Head of caudate nucleus (tissue), 42 donors: ENCODE measurements at places on chromosomes 5 and 9.

DNA sequence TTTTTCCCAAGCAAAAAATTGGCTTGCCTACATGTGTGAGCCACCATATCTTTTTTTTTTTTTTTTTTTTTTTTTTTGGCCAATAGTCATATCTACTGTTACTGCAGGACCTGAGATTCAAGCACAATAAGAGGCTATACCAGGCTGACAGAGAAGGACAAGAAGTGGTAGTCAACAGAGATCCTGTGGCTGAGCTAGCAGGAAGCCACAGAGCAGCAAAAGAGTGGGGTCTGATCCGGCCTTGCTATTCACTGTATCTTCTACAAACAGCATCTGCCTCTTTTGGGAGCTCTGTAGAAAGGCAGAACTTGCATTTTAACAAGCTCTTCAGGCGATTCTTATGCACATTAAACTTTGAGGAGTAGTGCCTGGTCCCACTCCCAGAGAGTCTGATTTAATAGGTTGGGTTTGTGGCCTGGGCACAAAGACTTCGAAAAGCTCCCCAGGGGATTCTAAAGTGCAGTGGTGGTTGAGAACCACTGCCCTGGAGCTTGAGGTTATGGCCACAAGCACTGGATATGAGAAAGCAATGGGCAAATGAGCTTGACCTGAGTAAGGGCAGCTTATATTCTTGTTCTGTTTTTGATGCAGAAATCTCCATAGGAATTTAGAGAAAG lies 162.8 kb downstream of the PIK3R1 start:
- DNase-seq: no peak

DNA sequence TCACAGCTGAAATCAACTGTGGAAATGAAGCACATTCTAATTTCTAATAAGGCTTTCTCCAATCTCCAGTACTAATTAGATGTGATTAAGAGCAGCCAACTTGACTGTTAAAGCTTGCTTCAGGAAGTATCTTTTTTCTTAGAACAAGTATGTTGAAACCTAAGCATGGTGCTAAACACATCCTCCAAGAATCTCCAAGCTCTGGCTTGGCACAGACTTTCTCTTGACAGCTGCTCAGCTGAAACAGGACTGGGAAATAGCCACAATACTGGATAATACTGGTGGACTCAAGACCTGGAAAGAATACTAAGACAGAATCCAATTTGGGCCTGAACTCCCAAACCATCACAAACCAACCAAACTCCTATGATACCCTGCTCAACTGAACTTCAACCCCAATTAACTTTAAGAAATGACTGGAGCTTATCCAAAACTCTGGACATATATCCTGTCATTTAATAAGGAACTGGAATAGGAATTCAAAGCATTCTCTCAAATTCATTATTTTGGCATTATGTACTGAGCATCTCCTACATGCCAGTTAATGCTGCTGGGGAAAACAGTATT lies 16.2 kb downstream of the PRKAA1 start:
- no peak for DNase-seq

DNA sequence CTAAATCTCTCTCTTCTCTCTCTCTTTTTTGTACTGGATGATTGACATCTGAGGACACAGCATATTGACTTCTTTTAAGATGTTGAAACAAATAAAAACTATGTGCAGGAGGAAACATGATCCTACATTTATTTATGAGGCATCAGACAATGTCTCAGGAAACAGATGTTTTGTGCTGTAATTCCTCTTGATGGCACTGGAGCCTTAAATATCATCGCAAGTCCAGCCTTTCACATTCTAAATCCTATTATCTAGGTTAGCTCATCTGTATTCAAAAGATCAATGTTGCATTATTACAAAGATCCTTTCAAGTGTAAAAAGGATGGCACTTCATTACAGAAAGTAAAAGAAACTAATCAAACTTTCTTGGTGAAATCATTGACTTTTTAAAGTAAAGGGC lies 63.9 kb downstream of the MAT2B start:
- no peak for DNase-seq

- no peak for DNase-seq
These were observed 83.9 kb downstream of the NR2F1-AS1 start for GRCh38 chr5:93497096-93497495.

- no peak for DNase-seq
These were observed 154.3 kb downstream of the ROR2 start for GRCh38 chr9:91795598-91796241.

- peak; percentile 37 for DNase-seq
These were observed 149.6 kb downstream of the ASTN2 start for GRCh38 chr9:117265253-117265652.

DNA sequence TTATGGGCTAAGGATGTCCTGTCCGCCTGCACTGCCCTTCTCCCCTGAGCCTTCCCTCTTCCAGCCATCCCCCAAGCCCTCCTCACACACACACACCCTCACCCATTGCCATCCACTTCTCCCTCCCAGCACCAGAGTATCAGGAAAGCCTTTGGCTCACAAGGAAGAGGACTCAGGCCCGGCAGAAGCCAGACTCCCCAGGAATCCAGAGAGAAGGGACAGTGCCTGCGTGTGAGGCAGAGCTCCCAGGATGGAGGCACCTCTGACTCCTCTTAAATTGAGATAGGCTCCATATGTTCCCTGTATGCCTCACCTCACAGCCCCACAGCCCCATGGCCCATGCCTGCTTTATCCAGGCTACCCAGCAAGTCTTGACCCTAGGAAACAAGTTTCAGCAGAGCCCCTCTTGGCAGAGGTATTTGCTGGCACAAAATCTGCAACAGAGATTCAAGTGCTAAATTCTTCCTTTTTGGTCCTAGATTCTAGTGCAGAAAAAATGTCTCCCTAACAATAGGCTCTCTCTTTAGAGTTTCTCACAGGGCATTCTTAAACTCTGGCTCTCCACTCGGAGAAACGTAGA lies 761 bp downstream of the IL17B start:
- DNase-seq: no peak

DNA sequence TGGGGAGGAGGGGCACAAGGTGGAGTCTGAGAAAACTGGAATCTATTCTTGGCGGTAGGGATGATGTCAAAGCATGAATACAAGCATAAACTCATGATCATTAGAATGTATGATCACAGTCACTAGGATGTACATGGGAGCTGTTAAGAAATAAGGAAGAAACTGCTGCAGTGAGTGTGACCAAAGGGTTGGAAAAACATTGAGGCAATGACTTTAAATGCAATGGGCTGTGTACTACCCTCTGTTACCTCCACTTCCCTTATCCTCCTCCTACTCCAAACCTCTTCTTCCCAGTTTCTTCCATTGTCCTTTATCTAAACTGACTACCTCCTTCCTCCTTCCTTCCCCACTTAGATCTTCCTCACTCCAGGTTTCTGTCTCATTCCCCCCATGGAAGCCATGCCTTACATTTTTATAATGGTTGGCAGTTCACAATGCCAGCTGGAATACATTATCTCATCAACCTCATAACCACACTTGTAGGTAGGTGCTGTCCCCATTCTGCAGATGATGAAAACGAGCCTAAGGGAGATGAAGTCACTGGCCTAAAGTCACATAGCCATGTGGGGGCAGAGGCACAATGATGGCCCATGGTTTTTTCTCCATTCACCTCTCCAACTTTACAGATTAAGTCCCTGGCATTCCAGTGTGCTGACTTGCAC lies 21.9 kb upstream of the TNFSF15 start:
- DNase-seq: no peak

DNA sequence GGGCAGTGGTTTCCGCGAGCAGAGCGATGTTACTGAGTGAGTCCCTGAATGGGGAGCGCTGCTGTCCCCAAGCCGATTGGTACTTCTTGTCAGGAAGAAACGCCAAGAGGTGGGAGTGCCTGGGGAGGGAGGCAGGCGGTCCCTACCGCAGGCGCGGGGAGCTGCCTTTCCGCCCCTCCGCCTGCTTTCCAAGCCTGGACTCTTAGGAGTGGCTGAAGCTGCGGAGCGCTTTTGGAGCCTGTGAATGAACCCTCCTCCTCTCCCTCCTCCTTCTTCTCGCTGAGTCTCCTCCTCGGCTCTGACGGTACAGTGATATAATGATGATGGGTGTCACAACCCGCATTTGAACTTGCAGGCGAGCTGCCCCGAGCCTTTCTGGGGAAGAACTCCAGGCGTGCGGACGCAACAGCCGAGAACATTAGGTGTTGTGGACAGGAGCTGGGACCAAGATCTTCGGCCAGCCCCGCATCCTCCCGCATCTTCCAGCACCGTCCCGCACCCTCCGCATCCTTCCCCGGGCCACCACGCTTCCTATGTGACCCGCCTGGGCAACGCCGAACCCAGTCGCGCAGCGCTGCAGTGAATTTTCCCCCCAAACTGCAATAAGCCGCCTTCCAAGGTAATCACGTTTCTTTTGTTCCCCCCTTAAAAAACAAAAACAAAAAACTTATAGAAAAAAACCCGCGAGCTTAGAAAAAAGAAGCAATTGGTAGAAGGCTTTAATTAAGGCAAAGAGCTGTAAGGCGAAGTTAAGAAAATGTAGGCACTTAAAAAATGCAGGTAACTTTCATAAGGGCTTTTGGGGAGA lies at the start of gene VCAN:
TSS of gene VCAN (plus strand) at position 340 of the 808 bp plus-strand sequence. CDS start 11,775 bp downstream, outside the sequence.
- peak; percentile 23 for DNase-seq

GRCh38 chr5:24720743-24721142 lies 76.0 kb upstream of the CDH10 start:
- no peak for DNase-seq

- DNase-seq: no peak
These were observed 34.2 kb downstream of the THBS4 start for GRCh38 chr5:80069251-80069800.
